ENCODE measurements at places on chromosomes 16 and 17.

- DNase-seq = no peak
Observed at GRCh38 chr17:58679263-58680037, 12.4 kb downstream of the TEX14 start.

DNA sequence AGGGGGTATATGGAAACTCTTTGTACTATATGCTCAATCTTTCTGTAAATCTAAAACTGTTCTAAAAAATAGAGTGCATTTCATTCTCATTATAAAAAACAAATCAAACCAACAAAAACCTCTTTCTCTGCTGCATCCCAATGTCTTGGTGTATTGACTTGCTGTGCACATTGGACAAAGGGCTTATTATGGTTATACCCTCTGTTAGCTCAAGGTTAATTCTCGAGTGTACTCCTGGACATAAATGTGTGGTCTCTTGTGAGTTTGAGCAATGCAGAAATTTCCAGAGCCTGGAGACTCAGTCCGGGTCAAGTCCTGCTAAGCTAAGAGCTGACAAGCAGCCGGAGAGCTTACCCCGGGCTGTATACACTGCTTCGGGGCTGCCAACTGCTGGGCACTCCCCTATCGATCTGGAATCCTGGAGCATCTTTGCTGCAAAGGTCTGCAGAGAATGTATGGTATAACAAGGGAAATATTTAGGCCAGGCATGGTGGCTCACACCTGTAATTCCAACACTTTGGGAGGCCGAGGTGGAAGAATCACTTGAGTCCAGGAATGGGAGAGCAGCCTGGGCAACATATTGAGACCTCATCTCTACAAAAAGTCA, 66.2 kb upstream of the BRD7 start:
- DNase-seq = no peak

GRCh38 chr16:79248351-79248750, 352.2 kb downstream of the MAF start:
- no peak for DNase-seq

DNA sequence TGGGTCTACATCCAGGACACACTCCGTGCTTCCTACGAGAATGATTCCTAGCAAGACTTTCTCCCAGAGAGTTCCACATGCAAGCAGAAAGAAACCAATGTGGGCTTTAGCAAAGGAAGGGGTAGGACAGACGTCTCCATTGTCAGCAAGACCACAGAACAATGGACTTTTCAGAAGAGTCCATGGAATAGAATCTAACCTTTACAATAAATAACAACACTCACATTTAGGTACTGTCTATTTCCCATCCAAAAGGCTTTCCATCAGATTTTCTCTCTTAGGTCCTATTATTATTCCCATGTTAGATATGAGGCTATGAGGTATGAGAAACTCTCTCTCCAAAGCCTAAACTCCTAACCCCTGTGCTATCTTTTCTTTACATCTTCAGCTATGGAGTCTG, 360.9 kb downstream of the GRIN2A start:
- DNase-seq = no peak

DNA sequence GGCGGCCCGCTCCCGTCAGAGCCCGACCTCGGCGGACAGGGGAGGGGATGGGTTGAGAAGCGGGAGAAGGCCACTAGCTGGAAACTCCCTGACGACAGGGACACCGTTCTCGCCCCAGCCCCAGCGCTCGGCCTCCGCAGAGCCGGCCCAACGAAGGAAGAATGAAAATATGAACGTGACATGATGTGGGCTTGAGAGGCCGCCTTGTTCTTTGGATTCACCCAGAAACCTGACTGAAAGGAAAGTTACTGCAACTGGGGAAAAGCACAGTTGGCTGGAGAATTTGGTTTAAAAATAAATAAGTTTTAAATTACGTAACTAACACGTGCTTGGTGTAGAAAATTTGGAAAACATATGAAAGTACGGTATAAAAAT, 21.1 kb downstream of the NPTX1 start:
- DNase-seq = no peak

GRCh38 chr17:13885550-13885949, 183.8 kb upstream of the COX10 start:
- DNase-seq = no peak

DNA sequence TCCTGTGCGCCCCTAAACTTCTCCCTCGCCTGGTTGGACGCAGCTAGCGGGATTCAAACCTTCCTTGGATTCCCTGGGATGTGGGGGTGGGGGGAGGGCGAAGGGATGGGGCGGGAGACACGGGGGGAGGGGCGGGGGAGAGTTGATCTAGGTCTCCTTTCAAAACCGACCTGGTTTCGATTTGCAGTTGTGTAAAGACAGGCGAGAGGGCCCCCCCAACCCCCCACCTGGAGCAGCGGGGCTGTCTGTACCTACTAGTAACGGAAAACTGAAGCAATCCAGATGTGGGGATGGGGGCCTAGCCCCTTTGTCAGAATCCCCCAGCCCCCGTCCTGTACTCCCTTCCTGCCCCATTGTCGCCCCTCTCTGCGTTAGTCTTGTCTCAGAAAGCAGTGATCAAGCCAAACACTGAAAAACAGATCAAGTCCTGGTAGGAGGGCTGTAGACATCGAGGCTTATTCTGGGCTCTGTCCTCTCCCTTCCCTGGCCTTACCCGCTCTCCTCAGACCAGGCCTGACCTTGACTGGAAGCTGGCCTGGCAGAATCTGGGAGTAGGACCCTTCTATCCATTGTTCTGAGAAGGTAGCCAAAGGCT, 902 bp downstream of the DLX4 start:
- DNase-seq = no peak

DNA sequence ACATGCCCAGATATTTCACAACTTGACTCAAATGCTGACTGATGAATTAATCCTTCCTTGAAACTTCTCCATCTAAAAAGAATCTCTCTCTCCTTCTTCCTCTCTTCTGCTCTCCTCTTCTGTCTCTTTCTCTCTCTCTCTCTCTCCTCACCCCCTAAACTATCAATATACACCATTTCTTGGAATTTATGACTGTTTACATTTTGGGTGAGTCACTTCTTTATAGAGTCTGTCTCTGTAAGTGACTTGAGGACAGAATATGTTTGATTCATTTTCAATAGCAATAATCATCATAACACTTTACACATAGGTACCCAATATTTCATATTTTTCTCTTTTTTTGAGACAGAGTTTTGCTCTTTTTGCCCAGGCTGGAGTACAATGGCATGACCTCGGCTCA, 15.3 kb downstream of the OR3A1 start:
- no peak for DNase-seq

- no peak for DNase-seq
Observed at GRCh38 chr16:24234737-24235136, 21.4 kb upstream of the CACNG3 start.

GRCh38 chr16:68310437-68310773, 341 bp downstream of the SLC7A6OS start:
- peak; percentile 4 for DNase-seq
